ENCODE measurements at places on chromosomes 3 and 15. TPM values are rescaled to one million over a fixed set of nuclear protein-coding genes. Genes with fewer than 3 reads are reported as not detected.

Gene CA12
- total RNA-seq = 10.5 TPM

Gene GOLGA6D
- not detected for total RNA-seq

Gene TRIM42
- total RNA-seq = not detected

Gene EFCC1
- total RNA-seq = 7.9 TPM

- H3K4me3 ChIP-seq = no peak overlapping the region
- H3K27me3 ChIP-seq = no peaks in the 10 kb centered on the region
- no peaks in the 10 kb centered on the region for H3K4me1 ChIP-seq
- no peak for DNase-seq
Observed at GRCh38 chr15:35102186-35102585, 17.1 kb upstream of the NANOGP8 start.

GRCh38 chr3:188520466-188520865, 366.5 kb downstream of the LPP start:
- H3K27me3 ChIP-seq = no peaks in the 10 kb centered on the region
- H3K27ac ChIP-seq = no peak overlapping the region
- H3K36me3 ChIP-seq = no peaks in the 10 kb centered on the region
- H3K4me3 ChIP-seq = no peak overlapping the region
- H3K4me1 ChIP-seq = peaks cover 3% of the 10 kb centered on the region

DNA sequence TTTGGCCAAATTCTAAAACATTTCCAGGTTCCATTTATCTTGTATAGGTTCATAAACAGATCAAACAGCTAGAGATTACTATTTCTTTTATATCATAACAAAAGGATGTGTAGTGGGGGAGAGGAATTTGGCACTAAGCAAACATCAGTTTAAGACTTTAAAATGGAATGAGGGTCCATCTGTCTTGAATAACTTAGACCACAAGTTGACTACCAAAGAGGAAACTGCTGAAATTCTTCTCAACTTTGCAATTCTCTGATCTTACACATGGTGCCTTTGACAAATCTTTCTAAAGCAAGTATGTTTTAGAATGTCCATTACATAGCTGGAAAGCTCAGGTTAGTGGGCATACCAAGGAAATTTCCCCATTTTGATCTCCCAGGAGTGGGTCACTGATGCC, 140.5 kb upstream of the ADAMTS9 start:
- H3K4me3 ChIP-seq = no peak overlapping the region
- no peak for DNase-seq
- H3K27ac ChIP-seq = no peak overlapping the region
- H3K27me3 ChIP-seq = no peaks in the 10 kb centered on the region

DNA sequence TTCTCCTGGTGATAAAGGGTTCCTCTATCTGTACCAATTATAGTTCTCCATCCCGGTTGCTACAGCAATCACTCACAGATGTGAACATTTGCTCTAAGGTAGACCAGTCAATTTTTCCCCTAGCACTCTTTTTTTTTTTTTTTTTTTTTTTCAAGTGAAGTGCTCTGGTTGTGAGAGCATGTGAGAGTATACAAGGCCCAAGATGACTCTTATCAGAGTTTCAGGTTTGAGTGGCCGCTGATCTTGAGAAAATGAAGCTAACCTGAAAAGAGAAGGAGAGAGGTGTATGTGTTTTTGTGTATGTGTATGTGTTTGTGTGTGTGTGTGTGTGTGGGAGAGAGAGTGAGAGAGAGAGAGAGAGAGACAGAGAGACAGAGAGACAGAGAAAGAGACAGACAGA, 44.4 kb upstream of the OTOL1 start:
- no peak overlapping the region for H3K27ac ChIP-seq
- H3K4me1 ChIP-seq = no peaks in the 10 kb centered on the region
- H3K36me3 ChIP-seq = no peaks in the 10 kb centered on the region
- no peak overlapping the region for H3K4me3 ChIP-seq
- DNase-seq = no peak
